ENCODE measurements at places on chromosomes 4 and X.

GRCh38 chr4:174554231-174554728 is 32.0 kb upstream of the HPGD start:
- DNase-seq, result no peak

DNA sequence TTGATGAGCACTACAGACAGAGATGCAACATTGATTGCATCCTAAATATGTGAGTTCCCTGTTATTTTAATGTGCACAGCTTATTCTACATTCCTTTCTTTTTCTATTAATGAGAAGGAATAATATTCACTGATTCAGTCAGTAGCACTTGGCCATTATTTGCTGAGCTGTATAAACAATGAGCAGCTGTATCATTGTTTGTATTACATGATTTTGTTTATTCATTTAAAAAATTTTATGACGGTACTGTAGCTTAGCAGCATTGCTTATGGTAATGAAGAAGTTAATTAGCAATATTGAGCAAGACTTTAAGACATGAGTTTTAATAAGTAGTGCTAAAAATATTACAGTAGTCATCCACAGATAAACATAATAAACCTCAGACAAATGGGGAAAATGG is 582.0 kb downstream of the ADGRL3 start:
- no peak for DNase-seq

- no peak for DNase-seq
These were observed 240.4 kb upstream of the TET2 start for GRCh38 chr4:104906276-104906675.

DNA sequence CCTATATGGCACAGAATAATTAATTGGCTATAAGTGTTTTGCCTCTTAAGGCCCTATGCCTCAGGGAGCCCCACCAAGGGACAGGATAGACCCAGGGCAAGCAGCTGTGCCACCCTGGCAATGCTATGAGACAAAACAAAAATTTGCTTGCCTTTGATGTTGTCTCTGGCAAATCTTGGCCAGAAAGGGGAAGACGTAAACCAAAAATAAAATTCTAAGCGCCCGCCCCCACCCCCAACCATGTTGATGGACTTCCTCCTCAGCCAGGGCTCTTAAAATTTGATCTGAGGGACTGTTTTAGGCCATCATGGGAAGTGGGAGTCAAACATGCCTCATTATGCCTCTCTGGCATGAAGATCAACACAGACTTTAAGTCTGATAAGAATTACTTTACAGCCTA is 130.5 kb upstream of the APOOL start:
- DNase-seq, result no peak

GRCh38 chr4:173371292-173372192 is 788 bp downstream of the SAP30 start:
- peak; percentile 14 for DNase-seq

GRCh38 chrX:130829526-130830515 is 73.2 kb downstream of the ENOX2 start:
- DNase-seq, result no peak

DNA sequence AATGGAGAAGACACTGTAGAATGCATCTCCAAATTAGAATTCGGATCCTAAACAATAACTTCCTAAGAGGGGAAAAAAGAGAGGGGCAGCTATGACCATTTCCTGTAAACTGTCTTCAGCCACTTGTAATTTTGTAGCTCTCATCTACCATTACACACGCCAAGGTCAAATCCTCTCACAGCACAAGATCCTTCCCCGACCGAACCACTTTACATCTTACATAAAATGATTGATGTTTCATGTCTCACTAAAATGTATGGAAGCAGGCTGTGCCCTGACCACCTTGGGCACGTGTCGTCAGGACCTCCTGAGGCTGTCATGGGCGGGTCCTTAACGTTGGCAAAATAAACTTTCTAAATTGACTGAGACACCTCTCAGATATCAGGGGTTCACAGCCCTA is 24.1 kb upstream of the PBDC1 start:
- DNase-seq, result no peak

- no peak for DNase-seq
These were observed 96.4 kb upstream of the IQCM start for GRCh38 chr4:149912000-149912399.

- no peak for DNase-seq
These were observed 149.7 kb downstream of the ANTXR2 start for GRCh38 chr4:79923281-79923680.

DNA sequence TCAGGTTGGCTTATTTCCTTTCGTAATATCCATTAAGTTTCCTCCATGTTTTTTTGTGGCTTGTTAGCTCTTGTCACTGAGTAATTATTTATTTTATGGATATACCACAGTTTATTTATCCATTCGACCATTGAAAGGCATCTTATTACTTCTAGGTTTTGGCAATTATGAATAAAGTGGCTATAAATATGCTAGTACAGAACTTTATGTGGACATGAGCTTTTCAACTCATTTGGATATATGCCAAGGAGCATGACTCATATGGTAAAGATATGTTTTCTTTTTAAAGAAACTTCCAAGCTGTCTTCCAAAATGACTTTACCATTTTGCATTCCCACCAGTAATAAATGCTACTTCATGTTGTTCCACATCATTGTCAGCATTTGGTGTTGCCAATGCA is 803.6 kb downstream of the GLUD2 start:
- no peak for DNase-seq

GRCh38 chrX:136627409-136627808 is 20.5 kb upstream of the CD40LG start:
- no peak for DNase-seq

GRCh38 chr4:106708464-106708816 is 327.7 kb downstream of the DKK2 start:
- no peak for DNase-seq

GRCh38 chr4:87819281-87819919 is 13.4 kb upstream of the MEPE start:
- DNase-seq, result no peak

DNA sequence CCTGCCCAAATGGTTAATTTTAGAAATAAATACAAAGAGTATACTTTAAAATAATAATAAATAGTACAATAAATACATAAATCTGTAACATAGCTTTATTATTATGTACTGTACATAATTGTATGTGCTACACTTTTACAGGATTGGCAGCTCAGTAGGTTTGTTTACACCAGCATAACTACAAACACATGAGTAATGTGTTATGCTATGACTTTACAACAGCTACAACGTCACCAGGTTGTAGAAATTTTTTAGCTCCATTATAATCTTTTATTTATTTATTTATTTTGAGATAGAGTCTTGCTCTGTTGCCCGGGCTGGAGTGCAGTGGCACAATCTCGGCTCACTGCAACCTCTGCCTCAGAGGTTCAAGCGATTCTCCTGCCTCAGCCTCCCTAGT is 31.8 kb downstream of the RNF150 start:
- DNase-seq, result no peak

GRCh38 chrX:47574547-47575301 is 7.5 kb upstream of the TIMP1 start:
- no peak for DNase-seq

- no peak for DNase-seq
These were observed 1.2 kb upstream of the TADA2B start for GRCh38 chr4:7041801-7042502.

Data from stimulated activated CD4-positive, alpha-beta T cell treated with anti-CD3 and anti-CD28 coated beads, TNF-alpha, amount 100 ng/mL, for 4 hours (primary cell).